Stimulated activated CD4-positive, alpha-beta T cell treated with anti-CD3 and anti-CD28 coated beads, TNF-alpha, amount 100 ng/mL, for 24 hours (primary cell): ENCODE measurements at places on chromosomes 6 and 20.

GRCh38 chr6:69813508-69813907, 16.7 kb upstream of the LMBRD1 start:
- DNase-seq, result no peak

- no peak for DNase-seq
These were observed 371.1 kb downstream of the BCKDHB start for GRCh38 chr6:80477591-80477990.

DNA sequence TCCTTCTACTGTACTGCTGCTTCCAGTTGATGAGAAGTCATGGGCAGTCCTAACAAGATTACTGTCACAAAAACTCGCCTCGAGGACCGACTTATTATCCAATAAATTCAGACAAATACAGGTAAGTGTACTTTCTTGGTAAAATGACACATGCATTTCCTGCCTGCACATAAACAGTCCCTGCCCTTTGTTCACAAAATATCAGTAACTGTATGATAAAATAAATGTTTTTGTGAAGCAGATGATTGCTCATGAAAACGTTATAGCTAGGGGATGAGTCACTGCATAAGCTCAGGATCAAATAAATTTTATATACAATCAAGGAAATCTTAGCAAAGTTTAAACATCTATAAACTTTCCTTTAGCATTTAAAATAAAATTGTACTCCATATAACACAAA, 164.5 kb upstream of the RIPOR2 start:
- DNase-seq, result no peak

DNA sequence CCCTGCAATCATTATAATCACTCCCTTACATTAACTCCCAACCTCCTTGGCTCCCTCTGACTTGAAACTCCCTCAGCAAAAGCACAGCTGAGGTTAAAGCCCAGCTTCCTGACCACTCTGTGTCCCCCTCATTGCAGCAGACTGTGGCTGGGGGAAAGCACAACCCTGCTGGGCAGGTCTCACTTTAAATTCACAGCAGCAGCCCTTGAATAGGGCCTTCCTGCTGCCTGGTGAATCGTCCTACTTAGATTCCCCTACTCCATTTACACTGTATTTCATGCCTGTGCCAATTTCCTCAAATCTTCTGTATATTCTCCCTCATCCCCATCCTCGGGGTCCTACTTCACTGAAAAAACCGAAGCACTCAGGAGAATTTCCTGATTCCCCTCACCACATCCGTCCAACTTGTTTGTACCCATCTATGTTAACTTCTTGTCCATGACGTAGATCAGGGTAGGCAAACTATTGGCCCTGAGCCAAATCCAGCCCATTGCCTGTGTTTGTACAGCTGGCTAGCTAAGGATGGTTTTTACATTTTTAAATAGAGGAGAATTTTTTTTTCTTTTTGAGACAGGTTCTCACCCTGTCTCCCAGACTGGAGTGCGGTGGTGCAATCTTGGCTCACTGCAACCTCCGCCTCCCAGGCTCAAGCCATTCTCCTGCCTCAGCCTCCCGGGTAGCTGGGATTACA, 31.5 kb upstream of the GCM1 start:
- no peak for DNase-seq

DNA sequence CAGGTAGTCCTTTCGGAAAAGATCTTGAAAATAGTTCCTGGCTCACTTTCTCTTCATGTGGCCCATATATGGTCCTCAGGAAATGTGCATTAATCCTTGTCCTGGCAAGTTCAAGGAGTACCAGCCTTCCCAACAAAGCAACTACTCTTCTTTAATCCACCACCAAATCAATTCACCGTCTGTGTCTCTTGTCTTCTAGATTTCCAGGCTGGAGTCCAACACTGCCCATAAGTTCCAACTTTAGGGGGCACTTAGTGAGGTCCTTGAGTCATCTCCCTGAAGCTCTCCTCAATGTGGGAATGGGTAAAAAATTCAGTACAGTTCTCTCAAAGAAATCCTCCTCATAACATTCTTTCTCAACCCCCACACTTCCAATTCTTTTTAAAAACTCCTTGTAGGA, 6.9 kb upstream of the DAAM2 start:
- DNase-seq, result no peak

GRCh38 chr6:151060096-151060765, 179.5 kb upstream of the AKAP12 start:
- DNase-seq, result no peak

- DNase-seq, result no peak
These were observed 27.3 kb upstream of the TCP11 start for GRCh38 chr6:35168461-35168861.

DNA sequence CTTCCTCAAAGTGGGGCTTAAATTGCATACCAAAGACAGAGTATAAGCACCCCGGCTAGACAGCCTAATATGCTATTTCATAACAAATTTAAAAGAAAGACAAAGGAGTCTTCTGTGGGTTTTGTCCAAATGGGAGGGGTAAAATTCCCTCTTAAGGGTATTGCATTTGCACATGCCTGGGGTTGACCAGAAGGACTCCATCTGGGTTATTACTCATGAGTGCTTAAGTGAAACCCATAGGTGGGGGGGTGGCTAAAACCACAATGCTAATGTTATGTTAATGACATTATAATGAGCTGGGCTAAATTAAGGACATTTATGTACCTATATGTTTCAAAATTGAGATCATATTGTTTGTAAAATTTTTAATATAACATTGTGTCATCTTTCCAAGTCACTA, 15.0 kb downstream of the IMPG1 start:
- DNase-seq, result no peak

GRCh38 chr6:113671421-113671820, 185.7 kb upstream of the MARCKS start:
- no peak for DNase-seq

DNA sequence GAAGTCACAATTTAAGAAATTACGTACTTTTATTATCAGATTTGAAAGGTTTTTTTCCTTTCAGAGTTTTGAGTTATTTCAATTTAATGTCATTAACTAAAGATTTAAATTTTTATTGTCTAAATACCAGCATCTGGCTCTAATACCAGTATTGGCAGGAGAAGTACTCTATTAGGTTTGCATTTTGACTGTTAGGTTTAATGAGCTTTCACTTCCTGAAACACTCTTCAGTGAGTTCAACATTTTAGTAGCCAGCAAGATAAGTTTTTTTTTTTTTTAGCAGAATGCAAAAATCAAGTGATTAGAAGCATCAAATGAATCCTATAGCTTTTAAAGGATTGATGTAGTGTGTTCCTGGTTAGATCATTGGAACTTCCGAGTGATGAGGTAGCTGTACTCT, 34.0 kb upstream of the SCGN start:
- DNase-seq, result no peak

DNA sequence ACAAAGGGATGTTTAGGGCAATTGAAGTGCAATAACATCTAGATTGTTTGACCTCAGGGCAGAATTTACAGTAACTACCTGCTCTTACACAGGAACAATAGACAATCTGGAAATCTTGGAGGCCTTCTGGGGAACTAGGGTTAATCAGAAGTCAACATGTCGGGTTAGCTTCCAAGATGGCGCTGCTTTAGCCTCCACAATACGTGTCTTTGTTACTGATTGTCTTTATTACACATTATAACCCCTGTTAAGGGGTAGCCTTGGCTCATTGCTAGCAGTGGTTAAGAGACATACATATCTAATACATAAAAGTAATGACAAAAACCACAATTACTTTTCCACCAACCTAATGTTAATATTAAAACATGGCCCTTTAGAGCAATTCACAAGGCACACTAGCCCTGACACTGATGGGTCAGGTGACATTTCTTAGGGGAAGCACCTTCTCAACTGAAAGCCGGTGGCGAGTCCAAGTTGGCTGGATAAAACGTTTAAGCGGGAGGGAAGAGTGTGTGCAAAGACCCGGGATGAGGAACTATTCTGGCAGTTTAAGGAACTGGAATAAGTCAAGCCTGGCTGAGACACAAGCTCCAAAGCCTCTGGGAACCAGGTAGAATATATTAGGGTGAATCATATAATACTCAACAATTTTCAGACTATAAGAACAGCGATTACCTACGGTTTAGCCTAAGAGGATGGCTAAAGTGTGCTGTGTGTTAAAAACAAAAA, 236.9 kb downstream of the BCAS1 start:
- no peak for DNase-seq

DNA sequence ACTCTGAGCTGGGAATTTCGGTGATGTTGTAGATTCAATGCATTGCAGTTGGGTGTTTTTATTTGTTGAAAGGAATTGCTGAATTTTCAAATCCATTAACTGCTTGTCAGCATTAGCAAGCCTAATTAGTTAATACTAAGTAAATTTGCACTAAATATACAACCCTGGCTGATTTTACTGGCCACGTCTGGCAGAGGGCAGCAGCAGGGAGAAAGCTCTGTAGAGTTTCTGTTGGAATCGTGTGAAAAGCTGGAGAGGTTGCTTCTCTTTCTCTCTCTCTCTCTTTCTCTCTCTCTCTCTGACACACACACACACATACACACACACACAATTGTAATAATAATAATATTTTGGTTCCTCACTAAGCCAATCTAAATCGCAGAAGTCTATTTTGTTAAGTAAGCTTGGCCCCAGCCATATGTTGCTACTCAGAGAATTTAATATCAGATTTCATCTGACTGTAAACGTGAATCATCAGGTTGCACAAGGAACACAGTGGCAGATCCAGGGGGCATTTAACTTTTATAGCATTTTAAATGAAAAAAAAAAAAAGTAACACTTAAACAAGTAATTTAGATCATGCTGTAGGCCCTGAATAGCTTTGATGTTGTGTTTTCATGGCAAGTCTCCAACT, 289.5 kb downstream of the ESR1 start:
- no peak for DNase-seq

GRCh38 chr20:219290-220115, 7.6 kb upstream of the DEFB129 start:
- DNase-seq, result no peak

- no peak for DNase-seq
These were observed 7.8 kb downstream of the SYNGAP1 start for GRCh38 chr6:33427585-33428223.

- DNase-seq, result no peak
These were observed 23.8 kb downstream of the CYB5R4 start for GRCh38 chr6:83883240-83883639.

GRCh38 chr20:37382482-37383120, 36.7 kb downstream of the SRC start:
- DNase-seq, result no peak

DNA sequence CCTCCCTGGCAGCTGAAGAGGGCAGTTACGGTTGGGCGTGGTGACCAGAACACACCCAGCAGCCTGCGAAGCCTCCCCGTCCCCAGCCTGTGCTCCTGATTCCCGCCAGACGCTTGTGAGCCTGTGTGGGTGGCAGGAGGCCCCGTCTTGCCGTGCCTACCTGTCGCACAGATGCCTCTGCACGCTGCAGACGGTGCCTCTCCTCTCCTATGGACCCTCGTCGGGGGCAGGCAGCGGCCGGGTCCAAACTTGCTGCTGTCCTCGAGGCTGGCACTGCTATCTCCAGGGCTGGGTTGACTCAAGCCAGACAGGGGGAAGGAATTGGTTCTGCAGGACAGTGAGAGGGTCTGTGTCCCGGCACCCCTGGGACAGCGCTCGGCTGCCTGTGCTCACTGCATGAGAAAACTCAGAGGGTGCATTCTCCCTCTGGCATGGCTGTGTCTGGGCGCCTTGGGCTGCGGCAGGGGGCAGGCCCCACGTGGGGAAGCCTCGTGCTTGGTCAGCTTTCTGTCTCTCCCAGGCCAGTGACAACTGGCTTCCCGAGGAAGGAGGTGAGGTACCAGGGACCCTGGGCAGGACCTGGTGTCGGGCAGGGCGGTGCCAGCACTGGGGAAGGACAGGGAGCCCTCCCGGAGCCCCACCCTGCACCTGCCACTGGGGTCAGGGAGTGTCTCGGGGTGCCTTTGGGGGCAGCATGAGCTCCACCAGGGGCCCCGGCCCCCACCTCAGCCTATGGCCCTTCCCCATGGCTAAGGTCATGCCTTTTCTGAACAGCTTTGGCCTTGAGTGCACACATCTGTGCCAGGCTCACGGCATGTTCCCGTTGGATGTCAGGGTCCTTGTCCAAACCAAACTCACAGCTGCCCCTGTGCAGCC, 127.5 kb downstream of the TAF4 start:
- DNase-seq, result no peak

DNA sequence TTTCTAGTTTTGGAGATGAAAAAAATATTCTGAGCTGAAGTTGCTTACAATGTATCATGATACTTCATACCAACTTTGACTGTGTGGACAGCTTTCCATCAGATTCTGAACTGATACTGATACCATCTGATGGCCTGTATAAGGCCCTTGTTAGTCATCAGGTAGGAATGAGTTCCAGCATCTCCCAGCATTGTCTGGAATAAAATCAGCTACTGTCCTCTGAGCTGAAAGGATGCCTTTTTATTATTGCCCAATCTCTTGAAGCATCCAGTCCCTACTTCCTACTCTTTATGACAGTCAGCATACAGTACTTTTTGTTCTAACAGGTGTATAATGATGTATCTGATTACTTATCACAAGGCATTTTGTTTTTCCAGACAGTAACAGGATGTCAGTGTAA, 70.6 kb upstream of the EYA4 start:
- DNase-seq, result no peak

- DNase-seq, result no peak
These were observed 74.5 kb downstream of the METTL24 start for GRCh38 chr6:110283657-110284056.

DNA sequence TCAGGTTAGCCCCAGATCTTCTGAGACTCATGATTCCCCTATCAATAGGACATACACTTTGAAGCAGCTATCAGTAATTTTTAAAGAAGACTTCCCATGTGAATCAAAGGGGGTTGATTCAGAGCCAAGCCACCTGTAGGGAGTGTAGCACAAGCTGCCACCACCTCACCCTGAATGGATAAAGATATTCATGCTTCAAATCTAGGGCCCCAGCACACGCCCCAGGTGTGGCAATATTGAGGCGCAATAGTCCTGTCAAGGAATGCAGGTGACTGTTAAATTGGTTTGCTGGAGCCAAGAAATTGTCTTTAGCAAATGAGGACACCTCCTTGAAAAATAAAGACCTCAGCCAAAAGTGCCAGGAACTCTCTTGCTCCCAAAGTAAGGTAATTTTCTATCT, 404.4 kb downstream of the MAFB start:
- no peak for DNase-seq

DNA sequence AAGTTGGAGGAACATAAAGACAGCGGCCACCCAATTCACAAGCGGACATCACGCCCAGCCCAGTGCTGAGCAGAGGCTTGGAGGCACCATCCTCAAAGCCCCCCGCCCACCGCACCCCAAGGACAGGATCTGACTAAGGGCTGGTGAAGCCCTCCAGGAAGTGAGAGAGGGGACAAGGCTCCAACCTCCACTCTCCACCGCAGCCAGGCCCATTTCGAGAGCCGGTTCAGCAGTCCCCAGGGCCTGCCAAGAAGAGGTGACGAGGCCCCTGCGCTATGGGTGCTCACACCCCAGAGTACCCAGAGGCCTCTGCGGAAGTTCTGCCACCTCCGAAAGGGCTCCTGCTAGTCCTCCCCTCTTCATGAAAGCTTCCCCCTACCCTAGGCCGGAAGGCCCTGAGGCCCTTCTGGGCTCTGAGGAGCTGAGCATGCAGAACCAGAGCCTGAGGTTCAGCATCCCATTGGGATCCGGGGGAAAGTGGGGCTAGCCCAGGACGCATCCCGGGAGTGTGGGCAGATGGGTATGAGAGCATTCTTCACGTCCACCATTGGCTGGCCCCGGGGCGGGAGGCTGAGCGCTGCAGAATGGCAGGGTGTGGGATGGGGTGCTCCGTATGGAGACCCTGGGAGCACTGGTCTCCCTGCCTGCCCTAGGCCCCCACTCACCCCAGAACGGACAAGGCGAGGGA, 2.5 kb downstream of the GRM4 start:
- no peak for DNase-seq

- no peak for DNase-seq
These were observed 619.2 kb downstream of the C6orf118 start for GRCh38 chr6:164690241-164690640.

- no peak for DNase-seq
These were observed 37.7 kb upstream of the SASH1 start for GRCh38 chr6:148304976-148305375.

- no peak for DNase-seq
These were observed 3.4 kb upstream of the NSFL1C start for GRCh38 chr20:1469925-1470571.
